ENCODE measurements at places on chromosomes 2 and 18.
A peak's percentile ranks its signal among the peaks of the same experiment; 100 is the strongest.

DNA sequence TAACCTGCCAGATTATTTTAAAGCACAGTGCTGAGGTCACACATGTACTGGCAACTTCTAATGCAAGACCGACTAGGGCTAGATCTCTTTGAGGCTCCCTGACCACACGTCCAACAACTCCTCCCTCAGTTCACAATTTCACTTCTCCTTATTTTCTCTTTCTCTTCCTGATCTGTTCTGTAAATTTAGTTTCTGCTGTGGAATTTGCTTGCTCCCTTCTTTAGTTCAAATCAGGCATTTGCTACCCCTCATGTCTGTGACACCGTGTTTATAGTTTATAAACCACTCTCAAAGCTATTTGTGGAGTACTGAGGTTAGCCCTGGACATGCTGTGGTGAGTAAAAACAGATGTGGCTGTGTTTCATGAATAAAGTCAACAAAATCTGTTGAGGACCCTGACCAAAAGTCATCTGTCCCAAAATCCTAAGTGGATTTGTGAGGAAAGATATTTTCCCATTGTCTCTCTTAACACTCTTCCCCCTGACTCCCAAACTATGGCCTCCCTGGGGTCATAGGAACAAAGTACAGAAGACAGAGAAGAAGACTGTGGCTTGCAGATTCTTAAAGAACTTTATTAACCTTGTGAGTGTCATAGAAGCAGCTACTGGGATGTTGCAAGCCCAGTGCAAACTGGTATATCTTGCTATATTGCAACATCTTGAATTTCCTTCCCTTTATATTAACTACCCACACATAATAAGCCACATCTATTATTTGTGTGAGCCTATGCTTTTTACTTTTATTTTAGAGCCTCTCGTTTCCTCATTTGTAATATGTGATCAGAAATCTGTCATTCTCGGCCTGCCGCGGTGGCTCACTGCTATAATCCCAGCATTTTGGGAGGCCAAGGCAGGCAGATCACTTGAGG lies 3.5 kb upstream of the NAGK start:
- H3K36me3 ChIP-seq, result no peaks in the 10 kb centered on the region
- no peak overlapping the region for H3K4me3 ChIP-seq
- peaks cover 40% of the 10 kb centered on the region for H3K27me3 ChIP-seq
- H3K27ac ChIP-seq, result no peak overlapping the region
- H3K4me1 ChIP-seq, result peaks cover 12% of the 10 kb centered on the region
- DNase-seq, result no peak

GRCh38 chr18:9287036-9287435 lies 47.5 kb upstream of the TWSG1 start:
- H3K27me3 ChIP-seq, result no peaks in the 10 kb centered on the region
- no peak overlapping the region for H3K27ac ChIP-seq
- no peaks in the 10 kb centered on the region for H3K4me1 ChIP-seq
- H3K4me3 ChIP-seq, result no peak overlapping the region
- no peaks in the 10 kb centered on the region for H3K36me3 ChIP-seq

DNA sequence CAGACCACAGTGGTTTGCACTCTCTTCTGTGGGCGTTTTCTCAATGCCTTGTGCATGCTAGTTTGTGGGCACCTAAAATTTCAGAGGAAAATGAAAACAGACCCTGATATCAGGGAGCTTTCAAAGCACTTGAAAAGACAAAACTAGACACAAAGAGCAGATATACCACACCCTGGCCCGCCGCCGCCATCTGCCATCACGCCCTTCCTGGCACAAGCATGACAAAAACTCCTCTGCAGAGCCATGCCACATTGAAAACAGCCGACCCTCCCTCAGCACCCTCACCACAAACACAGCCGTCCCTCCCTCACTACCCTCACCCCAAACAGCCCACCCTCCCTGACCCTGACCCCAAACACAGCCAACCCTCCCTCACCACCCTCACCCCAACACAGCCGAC lies 84.8 kb upstream of the RAB6C start:
- H3K27me3 ChIP-seq, result no peaks in the 10 kb centered on the region
- H3K27ac ChIP-seq, result no peak overlapping the region
- H3K4me3 ChIP-seq, result no peak overlapping the region
- DNase-seq, result no peak
- H3K4me1 ChIP-seq, result no peaks in the 10 kb centered on the region

DNA sequence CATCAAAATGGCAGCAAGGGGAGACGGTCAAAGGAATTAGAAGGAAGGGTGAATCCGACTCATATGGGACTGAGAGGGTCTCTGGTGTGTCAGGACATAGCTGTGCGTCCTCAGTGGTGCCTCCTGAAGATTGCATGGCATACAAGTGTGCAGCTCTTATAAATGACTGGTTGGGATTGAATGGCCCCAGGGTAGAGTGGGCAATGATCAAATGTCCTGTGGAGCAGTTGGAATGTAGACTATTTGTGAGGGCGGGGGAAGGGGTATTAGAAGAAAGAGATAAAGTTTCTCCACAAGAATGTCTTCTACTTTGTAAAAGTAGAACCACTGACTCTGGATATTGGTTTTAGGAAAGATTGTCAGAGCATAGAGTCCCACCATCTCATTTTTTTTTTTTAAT lies 24.6 kb downstream of the CTLA4 start:
- no peak overlapping the region for H3K4me3 ChIP-seq
- no peaks in the 10 kb centered on the region for H3K4me1 ChIP-seq
- H3K36me3 ChIP-seq, result no peaks in the 10 kb centered on the region
- H3K27me3 ChIP-seq, result no peaks in the 10 kb centered on the region
- H3K27ac ChIP-seq, result no peak overlapping the region
- no peak for DNase-seq

- no peaks in the 10 kb centered on the region for H3K27me3 ChIP-seq
- H3K4me1 ChIP-seq, result peaks cover 5% of the 10 kb centered on the region
- DNase-seq, result no peak
- no peaks in the 10 kb centered on the region for H3K36me3 ChIP-seq
Observed at GRCh38 chr2:69213201-69213600, 173.8 kb downstream of the GFPT1 start.

- no peaks in the 10 kb centered on the region for H3K36me3 ChIP-seq
- H3K27ac ChIP-seq, result no peak overlapping the region
- no peak for DNase-seq
- no peaks in the 10 kb centered on the region for H3K4me1 ChIP-seq
- H3K27me3 ChIP-seq, result no peaks in the 10 kb centered on the region
- H3K4me3 ChIP-seq, result no peak overlapping the region
Observed at GRCh38 chr2:194332799-194333490, 1324.1 kb upstream of the SLC39A10 start.

DNA sequence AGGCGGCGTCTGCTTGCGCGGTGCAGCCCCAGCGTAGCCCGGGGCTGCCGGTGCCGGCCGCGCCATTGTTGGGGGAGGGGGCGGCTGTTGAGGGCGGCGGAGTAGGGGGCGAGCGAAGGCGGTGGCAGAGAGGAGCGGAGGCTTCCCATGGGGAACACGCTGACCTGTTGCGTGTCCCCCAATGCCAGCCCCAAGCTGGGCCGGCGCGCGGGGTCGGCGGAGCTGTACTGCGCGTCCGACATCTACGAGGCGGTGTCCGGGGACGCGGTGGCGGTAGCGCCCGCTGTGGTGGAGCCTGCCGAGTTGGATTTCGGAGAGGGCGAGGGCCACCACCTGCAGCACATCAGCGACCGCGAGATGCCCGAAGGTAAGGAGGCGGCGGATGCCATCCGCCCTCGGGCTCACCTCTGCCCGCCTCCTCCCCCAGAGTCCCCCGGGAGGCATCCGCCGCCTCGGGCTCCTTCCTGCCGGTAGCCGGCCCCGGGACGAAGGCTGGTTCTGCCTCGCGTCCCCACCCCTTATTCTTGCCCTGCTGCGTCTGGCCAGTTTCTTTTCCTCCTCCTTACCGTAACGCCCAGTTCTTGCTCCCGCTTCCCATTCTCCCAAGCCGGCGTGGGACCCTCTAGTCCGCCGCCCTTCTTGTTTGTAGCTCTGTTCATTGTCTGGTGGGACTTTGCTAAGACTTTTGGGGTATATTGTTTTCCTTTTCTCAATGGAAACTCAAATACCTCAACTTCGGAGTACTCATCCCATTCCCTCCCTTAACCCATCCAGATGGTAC lies 500 bp downstream of the CCNYL1 start:
- DNase-seq, result no peak
- peaks cover 9% of the 10 kb centered on the region for H3K36me3 ChIP-seq
- peak overlapping the region; percentile 97 for H3K4me3 ChIP-seq
- H3K27me3 ChIP-seq, result no peaks in the 10 kb centered on the region
